ENCODE measurements at places on chromosomes 2 and 18.

GRCh38 chr18:45250479-45250878 lies 364.8 kb upstream of the SLC14A2 start:
- DNase-seq = no peak

GRCh38 chr2:69269330-69269729 lies 117.7 kb downstream of the GFPT1 start:
- no peak for DNase-seq

GRCh38 chr2:205686783-205687640 lies 4.7 kb downstream of the NRP2 start:
- no peak for DNase-seq

- DNase-seq = no peak
These were observed 13.0 kb upstream of the RMDN2 start for GRCh38 chr2:37912056-37912455.

DNA sequence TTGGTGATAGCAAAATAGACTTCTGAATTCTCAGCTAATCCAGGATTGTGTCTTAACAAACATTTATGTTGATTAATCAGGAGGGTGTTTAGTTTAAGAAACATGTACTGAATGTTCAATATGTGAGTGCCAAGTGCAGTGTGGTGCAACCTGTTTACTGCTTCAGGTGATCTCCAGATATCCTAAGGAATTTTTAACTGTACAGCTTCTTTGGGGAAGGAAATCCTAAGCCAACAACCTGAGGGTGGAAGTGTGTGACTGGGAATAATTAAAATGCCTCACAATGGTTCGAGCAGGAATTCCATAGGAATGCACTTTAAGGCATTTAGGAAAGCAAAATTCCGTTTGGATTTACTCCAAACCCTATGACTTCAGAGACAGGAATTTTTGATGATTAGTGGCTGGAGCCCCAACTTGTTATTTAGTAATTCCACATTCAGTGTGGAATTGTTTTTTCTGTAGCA lies 16.4 kb downstream of the CRIM1 start:
- no peak for DNase-seq

Measured in stimulated activated effector memory CD8-positive, alpha-beta T cell treated with anti-CD3 and anti-CD28 coated beads, Interleukin-12 subunit alpha, Interleukin-12 subunit beta, amount 100 ng/mL, for 72 hours (primary cell).